M059J (cell line): ENCODE measurements at places on chromosomes 5 and 9. TPM values are rescaled to one million over a fixed set of nuclear protein-coding genes. Genes with fewer than 3 reads are reported as not detected.
A peak's percentile ranks its signal among the peaks of the same experiment; 100 is the strongest.

The SPATA31D4 gene
- not detected in 2 replicates for total RNA-seq

The ITGA2 gene
- 24.6 and 30.1 TPM in 2 replicates for total RNA-seq

DNA sequence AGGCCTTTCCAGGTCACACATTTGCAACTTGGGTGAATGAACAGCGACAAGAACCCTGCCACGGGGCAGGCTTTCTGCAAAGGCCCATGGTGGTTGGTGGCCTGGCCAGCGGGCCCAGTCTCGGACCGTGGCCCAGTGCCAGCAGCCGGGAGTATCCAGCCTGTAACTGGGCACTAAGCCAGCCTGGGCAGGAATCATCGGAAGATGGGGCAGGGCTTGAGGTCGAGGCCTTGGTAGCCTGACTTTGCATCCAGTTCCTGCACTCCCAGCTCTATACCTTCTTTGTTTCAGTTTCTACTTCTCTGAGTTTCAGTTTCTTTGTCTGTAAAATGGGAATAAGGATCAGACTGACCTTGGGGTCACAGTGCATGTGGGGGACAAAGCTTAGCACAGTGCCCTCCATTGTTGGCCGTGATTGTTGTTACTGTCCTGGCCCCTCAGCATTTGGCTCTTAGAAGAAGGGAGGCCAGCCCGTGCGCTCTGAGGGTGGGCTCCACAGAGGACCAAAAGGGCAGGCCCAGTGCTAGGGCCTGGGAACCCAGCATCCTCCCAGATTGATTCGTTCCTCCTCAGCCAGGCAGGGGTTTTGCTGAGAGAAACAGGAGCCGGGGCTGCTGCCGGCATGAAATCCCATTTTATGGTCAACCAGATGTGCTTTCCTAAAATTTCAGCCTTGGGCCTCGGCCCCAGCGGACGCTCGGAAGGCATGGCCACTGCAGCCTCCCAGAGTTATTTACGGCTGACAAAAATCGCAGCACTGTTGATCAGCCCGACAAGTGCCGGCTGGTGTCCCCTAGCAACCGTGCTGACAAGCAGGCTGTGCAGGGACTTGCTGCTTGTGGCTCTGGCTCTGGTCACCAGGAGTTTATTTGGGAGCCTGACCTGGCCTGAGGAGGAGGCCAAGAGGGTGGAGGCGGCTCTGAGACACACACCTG lies 43.6 kb downstream of the JADE2 start:
- DNase-seq: peak; percentile 92

DNA sequence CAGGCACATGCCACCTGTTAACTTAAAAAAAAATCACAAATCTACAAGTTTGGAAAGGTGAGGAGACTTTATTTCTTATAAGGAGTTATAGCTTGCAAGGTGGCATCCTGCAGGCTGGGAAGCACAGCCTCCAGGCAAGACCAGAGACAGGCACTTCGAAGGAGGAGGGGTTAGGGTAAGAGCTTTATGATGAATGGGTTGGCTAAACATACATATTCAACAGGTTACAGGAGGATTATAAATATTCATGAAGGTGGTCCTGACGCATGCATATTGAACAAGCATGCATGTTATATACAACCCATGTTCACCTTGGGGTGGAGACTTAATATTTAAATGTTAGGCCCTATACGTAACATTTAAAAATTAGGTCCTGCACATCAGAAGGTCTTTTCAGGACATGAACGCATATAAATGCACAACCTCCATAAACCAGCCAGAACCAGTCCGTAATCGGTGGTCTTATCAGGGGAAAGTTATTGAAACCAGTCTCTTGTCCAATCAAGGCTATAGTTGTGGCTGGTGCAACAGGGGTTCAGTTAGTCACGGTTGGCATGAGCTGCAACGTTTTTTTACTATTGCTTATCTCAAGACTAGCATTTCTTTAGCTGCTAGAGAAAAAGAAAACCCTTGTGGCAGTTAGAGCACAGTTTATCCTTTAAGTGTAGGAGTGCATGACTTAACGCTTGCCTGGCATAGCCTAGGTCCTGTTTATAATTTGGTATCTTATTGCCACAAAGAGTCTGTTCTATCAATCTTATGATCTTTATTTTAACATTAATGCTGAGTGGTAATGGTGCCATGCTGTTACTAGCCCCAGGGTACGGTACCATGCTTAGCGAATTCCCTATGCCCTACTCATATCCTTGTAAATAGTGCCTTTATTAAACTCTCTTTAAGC lies 72.7 kb downstream of the C9orf57 start:
- DNase-seq: peak; percentile 93

DNA sequence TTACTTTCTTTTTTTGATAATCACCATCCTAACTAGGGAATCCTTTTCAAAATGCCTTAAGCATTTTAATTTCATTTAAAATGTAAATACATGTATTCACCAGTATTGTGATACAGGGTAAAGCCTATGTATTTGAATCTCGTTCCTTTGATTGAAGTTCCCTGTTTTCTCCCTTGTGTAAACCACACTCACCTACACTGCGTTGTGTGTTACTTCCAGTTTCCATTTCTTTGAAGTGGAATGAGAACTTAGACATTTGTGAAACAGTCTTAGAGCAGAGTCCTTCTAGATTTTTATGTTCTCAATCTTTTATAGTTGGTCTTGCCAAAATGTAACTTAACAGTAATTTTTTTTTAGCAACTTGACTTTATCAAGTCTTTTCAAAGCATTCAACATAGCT lies 101.4 kb downstream of the ZNF462 start:
- DNase-seq: no peak

DNA sequence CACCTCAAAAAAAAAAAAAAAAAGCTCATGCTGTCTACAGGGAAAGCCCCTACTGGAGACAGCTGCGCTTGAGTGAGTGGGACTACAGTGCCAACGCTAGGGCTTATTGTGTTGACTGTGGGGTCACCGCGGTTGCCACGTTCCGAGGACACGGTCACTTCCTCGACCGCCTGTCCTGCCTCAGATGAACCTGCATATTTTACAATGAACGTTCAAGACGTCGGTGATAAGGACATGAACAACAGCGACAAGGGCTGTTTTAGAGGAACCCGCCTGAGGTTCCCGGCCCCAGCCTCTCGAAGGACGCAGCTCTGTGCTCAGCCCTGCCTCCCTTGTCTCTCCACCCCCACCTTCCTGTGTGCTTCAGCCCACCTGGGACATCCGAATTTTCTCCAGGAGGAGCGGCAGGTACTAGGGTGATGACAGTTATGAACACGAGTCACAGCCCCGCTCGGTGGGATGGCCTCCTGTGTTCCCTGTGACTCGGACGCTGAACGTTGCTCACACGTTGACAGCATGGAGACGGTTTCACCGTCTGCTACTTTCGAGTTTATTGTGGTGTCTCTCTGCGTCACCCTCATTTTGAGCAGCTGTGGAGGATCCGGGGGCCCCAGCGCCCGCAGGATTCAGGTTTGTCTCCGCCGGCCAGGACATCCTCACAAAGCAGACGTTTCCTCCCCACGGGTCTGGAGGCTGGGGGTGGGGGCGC lies 11.3 kb upstream of the DIPK1B start:
- DNase-seq: no peak
